ENCODE measurements at places on chromosomes 5 and 9.

DNA sequence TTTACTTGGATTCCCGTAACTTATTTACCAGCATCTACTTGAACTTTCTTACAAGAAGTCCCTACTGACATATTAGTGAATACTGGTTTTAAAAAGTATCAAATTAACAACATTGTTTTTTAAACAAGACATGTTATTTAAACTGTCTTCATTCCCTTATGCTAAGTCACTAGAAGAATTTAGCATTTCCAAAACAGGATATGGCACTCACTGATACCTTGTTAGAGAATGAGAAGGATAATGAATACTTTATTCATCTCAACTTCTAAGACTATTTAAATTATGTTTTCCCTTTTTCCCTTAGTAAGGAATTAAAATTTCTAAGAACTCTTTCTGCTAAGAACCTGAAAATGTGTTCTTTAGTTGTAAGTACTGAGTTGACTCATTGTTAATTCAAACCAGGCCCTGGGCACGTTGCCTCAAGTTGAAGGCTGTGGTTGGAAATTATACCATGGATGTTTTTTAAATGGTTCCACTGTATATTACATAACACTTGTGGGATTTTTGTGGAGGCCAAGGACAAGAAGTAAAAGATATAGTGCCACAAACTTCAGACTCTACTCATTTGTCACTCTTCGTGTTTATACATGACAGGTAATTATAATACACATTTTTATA, 219.0 kb upstream of the EDIL3 start:
- no peak for DNase-seq

DNA sequence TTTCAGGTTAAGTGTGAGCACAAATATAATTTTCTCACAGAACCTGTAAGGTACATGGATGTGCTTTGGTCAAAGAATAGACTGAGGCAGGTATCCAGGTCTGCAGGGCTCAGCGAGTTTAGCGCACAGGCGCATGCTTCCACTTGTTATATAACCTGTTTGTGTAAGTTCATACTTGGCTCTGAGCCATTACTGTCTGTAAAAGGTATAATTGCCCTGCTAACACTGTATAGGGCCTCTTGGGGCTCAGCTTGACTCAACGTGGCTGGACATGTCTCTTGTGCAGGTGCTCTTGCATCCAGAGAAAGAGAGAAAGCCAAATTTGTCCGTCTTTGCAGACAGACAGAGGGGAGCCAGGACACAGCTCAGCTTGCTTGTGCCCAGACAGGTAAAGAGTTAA, 759.6 kb downstream of the MTRR start:
- DNase-seq = no peak

DNA sequence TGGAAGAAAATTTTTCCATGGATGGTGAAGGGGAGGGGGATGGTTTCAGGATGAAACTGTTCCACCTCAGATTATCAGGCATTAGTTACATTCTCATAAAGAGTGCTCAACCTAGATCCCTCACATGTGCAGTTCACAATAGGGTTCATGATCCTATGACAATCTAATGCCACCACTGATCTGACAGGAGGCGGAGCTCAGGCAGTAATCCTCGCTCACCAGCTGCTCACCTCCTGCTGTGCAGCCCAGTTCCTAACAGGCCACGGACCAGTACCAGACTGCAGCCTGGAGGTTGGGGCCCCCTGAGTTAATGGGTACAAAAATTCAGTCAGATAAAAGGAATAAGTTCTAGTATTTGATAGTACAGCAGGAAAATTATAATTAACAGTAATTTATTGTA, 337.2 kb downstream of the NPR3 start:
- no peak for DNase-seq

DNA sequence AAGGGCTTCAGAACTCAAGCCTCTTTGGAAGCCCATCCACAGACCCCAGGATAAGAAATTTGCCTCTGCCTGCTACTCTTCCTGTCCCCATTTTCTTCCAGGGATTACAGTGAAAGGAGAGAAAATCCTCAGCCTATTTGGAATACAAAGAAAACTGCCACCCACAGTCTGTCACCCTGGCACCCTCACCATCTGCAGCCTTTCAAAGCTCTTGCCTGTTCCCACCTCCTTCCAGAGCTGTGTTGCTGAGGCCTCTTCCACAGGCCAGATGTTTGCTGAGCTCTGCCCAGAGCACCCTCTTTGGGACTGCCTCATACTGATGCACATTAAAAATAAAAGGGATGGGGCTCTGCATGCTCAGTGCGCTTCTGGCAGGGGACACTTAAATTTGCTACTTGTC, 35.9 kb upstream of the TAF1L start:
- no peak for DNase-seq

DNA sequence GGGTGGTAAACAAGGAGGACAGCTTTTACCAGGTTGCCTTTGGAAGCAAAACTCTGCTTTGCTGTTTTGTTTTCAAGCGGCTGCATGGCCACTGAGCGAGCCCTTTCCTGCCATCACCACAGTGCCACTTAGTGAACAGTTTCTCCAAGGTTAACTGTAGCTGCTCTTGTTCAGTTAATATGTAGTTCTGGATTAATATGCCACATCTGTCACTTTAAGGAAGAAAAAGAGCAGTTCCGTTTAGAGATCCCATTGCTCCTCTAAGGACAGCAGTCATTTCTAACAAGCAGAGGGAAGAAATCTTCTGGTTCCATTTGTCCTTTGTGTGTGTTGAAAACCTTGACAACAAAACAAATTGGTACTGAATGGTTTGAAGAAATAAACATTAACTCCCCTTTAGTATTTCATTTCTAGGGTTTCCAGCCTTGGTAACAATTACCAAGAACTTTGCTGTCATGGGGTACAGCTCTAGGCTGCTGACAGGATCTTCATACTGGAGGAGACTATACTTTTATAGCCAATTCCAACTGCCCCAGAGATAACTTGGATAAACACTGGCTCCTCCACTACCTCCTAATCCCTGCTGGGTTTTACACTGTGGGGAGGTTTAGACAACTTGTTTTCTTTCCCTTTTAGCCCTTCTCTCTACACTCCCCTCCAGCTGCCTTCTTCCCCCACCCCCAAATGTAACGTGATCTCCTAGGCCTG, 10.3 kb upstream of the ABL1 start:
- no peak for DNase-seq

- DNase-seq = no peak
Observed at GRCh38 chr5:111582451-111582850, 70.1 kb upstream of the STARD4 start.

DNA sequence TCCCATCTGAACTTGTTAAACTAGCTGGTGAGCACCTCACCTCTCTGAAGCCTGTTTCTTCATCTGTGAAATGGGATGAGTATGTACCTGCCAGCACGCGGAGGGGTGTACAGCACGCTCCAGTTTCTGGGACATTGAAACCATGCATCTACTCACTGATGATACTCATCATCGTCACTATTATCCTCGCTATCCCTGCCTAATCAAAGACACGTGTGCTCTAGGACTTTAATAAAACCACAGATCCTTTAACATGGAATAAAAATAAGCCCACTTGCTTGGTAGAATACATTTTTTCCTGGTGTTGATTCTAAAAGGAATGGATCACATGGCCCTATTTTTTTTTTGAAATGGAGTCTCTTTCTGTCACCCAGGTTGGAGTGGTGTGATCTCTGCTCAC, 37.3 kb upstream of the POMT1 start:
- DNase-seq = no peak

GRCh38 chr9:132589148-132590036, 7.0 kb downstream of the BARHL1 start:
- DNase-seq = no peak

DNA sequence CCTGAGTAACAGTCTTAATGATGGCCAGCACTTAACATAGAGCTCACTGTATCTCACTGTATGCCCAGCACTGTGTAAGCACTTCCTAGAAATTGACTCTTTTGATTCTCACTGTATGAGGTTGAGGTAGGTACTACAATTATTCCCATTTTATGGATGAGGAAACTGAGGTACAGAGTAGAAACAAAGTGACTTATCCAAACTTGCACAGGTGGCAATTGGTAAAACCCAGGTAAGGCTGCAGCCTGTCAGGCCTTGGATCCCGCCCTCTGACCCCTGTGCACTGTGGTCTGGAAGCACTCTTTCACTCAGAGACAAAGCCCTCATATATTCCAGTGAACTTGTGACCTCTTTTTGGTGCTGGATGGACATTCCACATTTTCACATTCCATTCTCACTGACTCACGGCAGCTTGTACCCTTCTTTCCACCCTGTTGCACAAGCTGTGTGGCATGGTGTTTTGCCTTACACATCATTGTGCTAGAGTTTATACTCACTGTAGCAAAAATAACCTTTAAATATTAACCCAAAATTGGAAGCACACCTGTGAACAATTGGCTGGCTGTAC, 21.7 kb downstream of the ANKRD55 start:
- no peak for DNase-seq

DNA sequence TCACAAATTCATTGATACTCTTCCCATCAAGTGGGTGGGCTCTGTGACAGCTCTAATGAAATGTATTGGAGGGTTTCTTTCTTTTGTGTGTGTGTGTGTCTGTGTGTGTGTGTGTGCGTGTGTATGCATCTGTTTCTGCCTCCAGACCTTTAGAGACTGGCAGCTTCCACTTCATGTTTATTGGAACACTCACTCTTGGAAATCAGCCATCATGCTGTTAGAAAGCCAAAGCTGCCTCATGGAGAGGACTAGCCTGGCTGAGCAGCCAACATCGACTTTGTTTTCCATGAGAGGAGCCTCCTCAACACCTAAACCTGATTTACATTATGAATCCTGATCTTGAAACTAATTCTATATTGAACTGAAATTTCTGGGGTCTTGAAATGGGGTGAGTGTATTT, 128.5 kb upstream of the FAM174A start:
- DNase-seq = no peak

GRCh38 chr5:1204693-1205242, 3.4 kb downstream of the SLC6A19 start:
- no peak for DNase-seq

DNA sequence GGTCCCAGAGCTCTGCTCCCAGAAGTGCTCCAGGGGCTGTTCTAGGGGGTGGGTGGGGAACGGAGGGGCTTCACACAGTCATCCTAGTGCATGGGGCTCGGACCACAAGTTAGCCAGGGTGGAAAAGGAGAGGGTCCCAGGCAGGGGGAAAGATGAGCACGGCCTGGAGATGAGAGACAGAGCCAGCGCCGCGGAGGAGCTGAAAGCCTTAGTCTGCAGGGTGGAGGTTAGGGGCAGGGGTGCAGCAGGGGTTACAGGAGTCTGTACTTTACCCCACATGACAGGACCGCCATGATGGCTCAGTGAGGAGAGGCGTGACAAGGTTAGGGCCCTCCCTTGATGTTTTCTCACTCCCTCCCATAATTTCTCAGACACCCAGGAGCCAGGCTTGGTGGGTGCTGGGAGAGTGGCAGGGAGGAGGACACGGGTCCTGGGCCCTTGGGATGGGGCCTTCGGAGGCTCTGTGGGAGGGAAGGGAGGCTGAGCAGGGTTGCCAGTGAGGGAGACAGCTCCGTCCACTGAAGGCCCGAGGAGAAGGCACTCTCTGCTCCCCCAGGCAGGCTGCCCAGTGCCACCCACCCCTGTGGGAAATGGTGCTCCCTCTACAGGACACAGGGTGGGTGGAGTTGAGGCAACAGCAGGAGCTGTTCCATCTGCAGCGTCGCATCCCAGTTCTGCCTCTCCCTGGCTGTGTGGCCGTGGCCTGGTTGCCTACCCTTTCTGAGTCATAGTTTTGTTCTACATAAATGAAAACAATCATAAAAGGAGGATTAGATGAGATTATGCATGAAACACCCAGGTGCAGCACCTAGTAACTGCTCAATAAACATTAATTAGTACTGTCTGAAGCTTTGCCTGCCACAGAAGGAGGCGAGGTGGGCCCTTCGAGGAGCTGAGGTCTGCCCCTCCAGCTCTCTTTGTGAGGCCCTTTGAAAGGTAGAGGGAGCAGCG, 66.2 kb downstream of the NDST1 start:
- no peak for DNase-seq

DNA sequence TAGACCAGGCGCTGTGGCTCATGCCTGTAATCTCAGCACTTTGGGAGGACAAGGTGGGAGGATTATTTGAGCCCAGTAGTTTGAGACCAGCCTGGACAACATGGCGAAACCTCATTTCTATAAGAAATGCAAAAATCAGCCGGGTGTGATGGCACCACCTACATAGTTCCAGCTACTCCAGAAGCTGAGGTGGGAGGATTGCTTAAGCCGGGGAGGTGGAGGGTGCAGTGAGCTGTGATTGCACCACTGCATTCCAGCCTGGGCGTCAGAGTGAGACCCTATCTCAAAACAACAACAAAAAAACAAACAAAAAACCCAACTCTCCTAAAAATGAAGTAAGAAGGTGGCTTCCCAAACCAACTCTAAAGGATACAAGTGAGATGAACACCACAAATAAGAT, 23.0 kb downstream of the IARS1 start:
- no peak for DNase-seq

DNA sequence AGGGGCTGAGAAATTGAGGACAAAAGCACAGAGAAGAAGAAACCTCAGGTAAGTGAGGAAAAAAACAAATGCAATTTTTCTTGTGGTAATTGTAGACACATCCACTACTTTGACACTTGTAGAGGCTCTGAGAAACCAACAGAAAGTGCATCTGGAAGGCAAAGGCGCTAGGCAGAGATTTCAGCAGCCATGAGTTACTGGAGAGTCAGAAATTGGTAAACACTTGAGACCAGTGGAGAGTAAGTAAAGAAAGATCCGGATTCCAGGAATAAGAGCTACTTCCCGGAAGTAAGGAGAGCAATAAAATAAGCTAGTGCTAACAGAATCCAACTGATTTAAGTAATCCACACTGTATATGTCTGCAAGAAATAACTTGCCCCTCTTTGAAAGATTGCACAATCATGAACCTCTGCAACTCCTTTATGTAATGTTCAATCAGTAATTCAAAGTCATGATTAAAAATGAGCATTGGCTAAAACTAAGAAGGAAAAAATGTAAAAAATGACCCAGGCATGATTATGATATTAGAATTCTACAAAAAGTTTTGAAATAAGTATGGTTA, 382.1 kb downstream of the CDH18 start:
- DNase-seq = no peak

DNA sequence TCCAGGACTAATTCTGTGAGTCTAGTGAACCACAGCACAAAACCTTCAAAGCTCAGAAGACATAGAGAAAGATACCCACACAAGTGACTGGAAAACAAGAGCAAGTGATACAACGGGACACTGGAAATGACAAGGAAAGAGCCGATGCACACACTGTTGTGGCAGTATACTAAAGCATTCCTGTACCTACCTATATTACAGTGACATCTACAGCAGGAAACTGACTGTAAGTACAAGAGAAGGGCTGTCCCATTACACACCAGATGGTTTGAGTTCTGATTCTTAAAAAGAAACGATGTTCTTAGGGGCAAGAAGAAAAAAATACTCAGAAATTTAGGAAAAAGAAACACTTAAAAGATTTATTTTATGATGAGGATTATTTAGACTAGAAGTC, 18.5 kb downstream of the TMEM245 start:
- DNase-seq = no peak

- no peak for DNase-seq
Observed at GRCh38 chr5:142767911-142768310, 2.3 kb upstream of the ARHGAP26 start.

GRCh38 chr9:70085241-70085640, 41.6 kb downstream of the MAMDC2 start:
- DNase-seq = no peak

- DNase-seq = no peak
Observed at GRCh38 chr9:6673326-6674025, 27.9 kb upstream of the GLDC start.

- DNase-seq = no peak
Observed at GRCh38 chr5:140317859-140318258, 15.0 kb upstream of the PFDN1 start.

GRCh38 chr5:99369797-99370593, 441.2 kb upstream of the CHD1 start:
- DNase-seq = no peak

Measured in CD4-positive, alpha-beta memory T cell (primary cell).